ENCODE measurements at places on chromosomes 5 and 9.

DNA sequence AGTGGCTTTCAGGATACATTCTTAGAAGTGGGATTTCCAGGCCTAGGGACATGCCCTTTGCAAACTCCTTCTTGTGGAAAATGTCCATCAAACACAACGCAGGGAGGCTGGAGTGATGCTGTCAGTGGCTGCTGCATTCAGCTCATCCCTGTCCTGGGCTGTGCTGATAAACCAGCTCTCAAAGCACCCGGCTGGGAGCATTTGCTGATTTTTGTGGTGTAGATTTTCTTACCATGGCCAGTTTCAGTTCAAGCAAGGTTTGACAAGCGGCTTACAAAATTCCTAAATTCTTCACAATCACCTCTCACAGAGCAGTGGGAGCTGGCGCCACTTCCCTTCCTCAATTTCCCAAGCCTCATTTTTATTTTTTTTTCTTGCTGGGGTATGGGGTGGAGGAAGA is 28.2 kb downstream of the FAM163B start:
- no peak for DNase-seq

DNA sequence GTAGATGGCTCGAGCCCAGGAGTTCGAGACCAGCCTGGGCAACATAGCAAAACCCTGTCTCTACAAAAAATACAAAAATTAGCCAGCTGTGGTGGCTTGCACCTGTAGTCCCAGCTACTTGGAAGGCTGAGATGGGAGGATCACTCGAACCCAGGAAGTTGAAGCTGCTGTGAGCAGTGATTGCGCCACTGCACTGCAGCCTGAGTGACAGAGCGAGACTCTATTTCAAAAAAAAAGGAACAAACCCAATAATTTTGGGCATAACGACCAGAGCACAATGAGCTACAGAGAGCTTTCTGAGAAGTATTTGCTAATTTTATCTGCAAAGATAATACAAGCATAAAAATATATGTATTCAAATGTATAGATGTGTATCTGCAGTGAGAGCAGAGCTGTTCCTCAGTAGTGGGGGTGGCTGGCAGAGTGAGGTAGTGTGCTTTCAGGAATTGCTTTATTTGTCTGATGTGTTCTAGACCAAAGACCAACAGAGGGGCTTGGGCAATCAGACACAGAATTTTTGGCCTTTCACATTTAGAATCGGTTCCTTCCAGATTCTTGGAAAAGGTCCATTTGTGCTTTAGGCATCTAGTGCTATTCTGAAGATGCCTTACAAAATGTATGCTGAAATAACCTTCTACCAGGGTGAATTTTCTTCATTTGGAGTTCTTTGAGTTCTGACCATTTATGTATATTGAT is 5.2 kb downstream of the DOCK8 start:
- DNase-seq, result no peak

GRCh38 chr5:79237740-79238560 is 2.0 kb downstream of the JMY start:
- no peak for DNase-seq

DNA sequence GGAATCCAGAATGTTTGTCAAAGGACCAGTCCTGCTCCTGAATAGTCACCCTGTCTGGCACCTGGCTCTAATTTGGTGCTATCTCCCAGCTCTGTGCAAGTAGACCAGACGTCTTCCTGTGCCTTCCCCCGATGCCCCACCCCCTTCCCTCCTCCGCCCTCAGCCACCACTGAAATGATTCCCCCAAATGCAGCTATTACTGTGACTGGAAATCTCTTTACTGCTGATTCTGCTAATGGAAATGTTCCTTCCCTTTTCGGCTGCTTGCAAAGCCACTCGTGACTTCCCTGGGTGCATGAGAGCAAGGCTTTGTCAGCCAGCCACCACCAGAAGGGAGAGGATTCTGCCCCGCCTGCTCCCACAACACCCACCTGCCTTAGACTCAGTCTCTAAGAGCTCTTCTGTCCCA is 11.4 kb downstream of the ASTN2 start:
- no peak for DNase-seq

DNA sequence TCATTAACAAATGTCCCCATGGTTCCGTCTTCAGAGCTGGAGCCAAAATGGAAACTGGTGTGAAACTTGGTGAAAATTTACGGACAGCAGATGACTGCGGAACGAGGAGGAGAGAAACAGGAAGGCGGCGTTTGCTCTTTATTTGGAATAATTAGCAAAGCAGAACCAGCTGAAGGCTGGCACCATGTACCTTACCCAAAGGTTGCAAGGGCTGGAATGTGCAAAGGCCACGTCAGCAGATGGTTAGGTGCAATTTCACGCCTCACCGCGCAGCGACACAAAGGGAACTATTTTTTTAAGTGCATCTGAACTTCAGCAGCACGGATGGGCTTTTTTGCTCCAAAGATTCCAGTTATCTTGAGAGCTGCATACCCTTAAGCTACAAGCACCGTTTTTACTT is 127.4 kb downstream of the COL23A1 start:
- no peak for DNase-seq

DNA sequence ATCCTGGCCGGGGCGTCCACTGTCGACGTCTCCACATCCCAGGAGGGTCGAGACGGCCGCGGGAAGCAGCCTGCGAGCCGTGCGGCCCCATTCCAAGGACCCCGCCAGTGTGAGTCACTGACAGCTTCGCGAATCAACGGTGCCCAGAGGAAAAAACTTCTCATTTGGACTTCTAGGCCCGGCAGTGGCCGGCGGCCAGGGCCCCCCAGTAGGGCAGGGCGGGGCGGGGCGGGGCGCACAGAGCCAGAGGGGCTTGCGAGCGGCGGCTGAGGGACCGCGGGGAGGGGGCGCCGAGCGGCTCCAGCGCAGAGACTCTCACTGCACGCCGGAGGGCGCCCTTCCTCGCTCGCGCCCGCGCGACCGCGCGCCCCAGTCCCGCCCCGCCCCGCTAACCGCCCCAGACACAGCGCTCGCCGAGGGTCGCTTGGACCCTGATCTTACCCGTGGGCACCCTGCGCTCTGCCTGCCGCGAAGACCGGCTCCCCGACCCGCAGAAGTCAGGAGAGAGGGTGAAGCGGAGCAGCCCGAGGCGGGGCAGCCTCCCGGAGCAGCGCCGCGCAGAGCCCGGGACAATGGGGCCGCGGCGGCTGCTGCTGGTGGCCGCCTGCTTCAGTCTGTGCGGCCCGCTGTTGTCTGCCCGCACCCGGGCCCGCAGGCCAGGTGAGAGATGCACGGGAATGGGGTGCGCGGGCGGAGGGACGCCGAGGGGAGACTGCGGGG is at the start of gene F2R:
TSS of gene F2R (plus strand) at position 391 of the 720 bp plus-strand sequence. CDS start at position 573, 182 bp downstream.
- peak; percentile 60 for DNase-seq

DNA sequence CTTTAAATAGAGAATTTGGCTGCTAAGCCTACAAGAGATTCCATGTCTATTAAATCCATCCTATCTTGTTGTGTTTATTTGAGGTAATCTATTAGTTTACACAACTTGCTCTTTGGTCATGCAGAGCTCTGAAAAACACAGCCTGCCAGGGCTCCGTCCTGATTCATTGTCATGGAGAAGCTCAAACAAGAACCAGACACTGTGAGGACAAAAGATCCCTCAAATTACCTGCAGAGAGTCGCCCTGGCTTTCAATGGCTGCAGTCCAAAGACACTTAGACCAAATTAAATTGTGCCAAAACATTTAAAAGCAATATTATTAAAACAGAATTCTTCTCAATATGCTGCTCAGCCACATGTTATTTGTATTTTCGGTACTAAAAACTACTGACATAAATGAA is 60.1 kb downstream of the CDH18 start:
- DNase-seq, result no peak
